H1 (cell line): ENCODE measurements at places on chromosomes 5 and 9. TPM values are rescaled to one million over a fixed set of nuclear protein-coding genes. Genes with fewer than 3 reads are reported as not detected.

- no peak overlapping the region for H3K27ac ChIP-seq
- no peak for DNase-seq
- H3K27me3 ChIP-seq: no peaks in the 10 kb centered on the region
- no peaks in the 10 kb centered on the region for H3K4me1 ChIP-seq
- no peak overlapping the region for H3K4me3 ChIP-seq
These were observed 3.4 kb upstream of the CTSL start for GRCh38 chr9:87722393-87723088.

Gene PCDHB11
- polyA plus RNA-seq: 0.50 and 0.63 TPM in 2 replicates

Gene PKD2L2
- not detected in 2 replicates for polyA plus RNA-seq

- H3K4me3 ChIP-seq: no peak overlapping the region
- H3K27ac ChIP-seq: no peak overlapping the region
- no peaks in the 10 kb centered on the region for H3K27me3 ChIP-seq
- no peaks in the 10 kb centered on the region for H3K4me1 ChIP-seq
These were observed 4.7 kb upstream of the AOPEP start for GRCh38 chr9:94721754-94722153.

DNA sequence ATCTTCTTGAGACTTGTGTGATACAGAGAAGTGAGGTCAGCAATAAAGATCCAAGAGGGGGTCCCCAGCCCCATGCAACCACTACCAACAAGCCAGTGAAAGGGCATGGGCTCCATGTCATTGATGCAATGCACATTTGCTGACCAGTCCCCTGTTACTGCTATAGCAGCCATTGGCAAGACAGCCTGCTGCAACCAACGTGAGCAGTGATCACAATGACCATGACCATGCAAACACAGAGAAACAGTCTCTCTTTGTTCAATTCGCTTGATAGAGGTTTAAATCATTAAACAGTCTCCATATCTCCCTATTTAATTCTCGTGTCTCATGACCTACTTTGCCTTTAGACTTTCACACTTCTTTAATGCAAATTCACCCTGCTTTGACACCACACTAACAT is 30.0 kb upstream of the FOXB2 start:
- H3K4me1 ChIP-seq: no peaks in the 10 kb centered on the region
- H3K27ac ChIP-seq: no peak overlapping the region
- H3K36me3 ChIP-seq: no peaks in the 10 kb centered on the region
